ENCODE measurements at places on chromosomes 7 and 10. TPM values are rescaled to one million over a fixed set of nuclear protein-coding genes. Genes with fewer than 3 reads are reported as not detected.

The SHTN1 gene
- 0.40 TPM for total RNA-seq

The SOSTDC1 gene
- total RNA-seq, result not detected

The OR2A12 gene
- total RNA-seq, result not detected

The GARS1 gene
- 165 TPM for total RNA-seq

The NKX2-3 gene
- total RNA-seq, result not detected
